ENCODE measurements at places on chromosomes 5 and 9.

GRCh38 chr5:55456216-55456895, 78.4 kb downstream of the PLPP1 start:
- DNase-seq, result no peak

- no peak for DNase-seq
Observed at GRCh38 chr9:115038178-115038577, 79.8 kb downstream of the TNC start.

DNA sequence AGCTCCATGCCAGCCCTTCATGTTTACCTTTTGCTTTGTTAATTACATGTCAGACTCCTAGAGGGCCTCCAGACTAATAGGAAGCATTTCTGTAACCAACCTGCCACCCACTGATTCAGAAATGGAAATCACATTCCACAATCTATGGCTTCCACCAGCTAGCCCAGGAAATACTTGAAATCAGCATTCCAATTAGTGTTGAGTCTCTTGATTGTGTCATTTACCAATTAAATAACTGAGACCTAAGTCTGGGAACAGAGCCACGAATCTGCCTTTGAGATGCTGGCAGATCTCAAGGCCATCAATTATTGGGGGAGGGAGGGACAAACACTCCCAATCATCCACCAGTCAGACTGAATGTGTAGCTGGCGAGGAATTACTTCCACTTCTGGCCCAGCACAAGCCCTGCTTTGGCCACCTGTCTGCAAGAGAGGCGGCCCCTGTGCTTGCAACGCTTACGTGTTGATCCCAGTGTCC, 27.4 kb upstream of the SAP30L start:
- DNase-seq, result no peak

- peak; percentile 81 for DNase-seq
Observed at GRCh38 chr5:170861917-170862766, at the start of gene RANBP17. TSS of gene RANBP17 (plus strand) at chr5:170862018.

DNA sequence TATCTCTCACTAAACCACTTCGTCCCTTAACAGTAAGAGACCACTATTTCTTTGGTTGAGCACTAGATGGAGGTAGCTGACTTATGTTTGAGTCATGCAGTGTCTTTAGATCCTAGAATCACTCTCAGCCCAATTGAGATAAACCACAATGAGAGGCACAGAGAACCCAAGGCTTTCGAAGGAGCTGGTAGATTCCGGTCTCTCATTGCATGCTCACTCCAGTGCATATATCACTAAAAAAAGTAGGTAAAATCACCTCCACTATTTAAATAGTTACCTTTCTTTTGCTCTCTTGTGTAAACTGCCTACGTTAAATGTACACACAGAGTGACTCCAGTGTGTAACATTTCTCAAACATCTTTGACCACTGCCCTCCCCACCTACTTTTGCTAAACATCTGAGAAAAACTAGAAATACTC, 27.6 kb downstream of the ACTL7A start:
- DNase-seq, result peak; percentile 39

GRCh38 chr5:36934740-36935356, 58.3 kb downstream of the NIPBL start:
- no peak for DNase-seq

DNA sequence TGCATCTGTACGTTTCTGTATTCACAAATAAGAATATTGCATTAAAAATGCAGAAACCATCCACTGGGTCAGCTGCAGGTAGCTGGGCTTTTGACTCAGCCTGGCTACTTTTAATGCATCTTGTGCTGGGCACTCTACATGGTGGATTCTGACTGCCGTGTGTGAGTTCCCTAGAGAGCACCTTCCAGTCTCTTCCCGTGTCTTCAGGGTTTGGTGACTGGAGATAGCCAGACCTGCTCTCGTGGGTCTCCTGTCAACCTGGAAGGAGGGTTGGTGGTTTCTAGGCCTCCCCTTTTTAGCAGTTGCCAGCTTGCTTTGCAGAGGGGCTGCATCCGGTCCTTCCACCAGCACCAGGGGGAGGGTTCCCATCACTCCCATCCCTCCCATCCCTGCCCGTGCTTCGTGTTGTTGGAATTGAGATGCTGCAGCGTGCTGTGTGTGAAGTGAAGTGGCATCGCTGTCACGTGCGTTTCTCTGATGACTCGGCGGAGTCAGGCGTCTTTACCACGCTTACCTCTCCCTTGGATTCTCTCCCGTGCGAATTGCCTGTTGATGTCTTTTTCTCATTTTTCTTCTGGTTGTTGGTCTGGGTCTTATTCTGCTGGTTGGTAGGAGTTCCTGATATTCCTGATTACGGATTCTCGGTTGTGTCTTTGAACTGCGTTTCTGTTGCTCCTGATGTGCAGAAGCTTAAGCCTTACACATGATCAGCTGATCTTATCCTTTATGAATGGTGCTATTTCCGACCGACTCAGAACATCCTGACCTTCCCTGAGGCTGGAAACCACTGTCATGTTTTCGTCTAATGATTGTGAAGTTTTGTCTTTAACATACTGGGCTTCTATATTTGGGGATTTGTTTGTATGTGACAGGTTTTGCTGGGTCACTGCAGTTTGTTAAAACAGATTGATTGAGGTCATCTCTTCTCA, 16.9 kb downstream of the FBXW5 start:
- no peak for DNase-seq

DNA sequence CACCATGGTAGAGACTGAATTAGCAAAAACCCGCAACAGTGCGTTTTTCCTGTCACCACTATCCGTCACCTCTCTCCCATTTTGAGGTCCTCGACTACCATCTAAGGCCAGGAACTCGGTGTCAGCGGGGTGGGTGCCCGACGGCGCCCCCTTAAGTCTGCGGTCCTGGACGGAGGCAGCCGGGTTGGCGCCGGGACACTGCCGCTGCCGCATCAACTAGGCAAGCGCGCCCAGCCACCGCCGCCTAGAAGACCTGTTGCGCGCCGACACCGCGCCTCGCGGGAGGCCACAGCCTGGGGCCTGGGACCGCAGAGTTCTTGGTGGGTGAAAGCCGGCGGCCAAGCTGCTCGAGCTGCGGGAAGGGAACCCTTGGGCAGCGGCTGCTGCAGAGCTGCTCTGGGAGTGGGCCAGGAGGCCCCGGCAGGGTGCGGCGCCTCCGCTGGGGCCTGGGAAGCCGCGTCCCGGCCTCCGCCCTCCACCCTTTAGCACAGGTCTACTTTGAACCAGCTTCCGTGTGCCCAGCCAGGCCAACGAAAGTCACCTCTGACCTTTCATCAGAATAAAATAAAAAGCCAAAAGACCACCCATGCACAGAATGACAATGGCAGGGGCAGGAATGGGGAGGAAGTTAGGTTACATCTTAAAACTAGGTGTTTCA, 3.5 kb downstream of the FOXB2 start:
- no peak for DNase-seq

DNA sequence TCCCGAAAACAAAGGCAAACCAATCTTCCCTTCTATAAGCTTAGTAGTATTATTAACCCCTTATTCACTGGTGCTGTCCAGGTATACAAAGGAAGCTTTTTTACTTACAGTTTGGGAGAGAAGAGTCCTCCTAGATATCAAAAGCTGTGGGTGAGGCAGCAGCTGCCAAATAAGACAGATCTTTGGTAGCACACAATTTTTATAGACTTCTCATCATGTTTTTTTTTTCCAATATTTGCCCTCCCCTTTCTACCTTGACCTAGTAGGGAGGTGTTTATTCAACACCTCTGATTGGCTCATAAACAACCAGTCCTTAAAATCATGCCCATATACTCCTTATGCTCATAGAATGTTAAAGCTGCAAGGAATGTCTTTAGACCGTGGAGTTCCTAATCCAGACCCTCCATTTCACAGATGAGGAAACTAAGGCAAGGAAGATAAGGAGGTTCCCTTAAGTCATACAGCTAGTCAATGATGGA, at the start of gene ALDOB:
TSS of gene ALDOB (minus strand) at position 174 of the 479 bp plus-strand sequence. CDS start 4,887 bp downstream, outside the sequence.
- DNase-seq, result no peak

Data from hematopoietic multipotent progenitor cell treated with erythropoietin and hydrocortisone succinate and interleukin-3 and kit ligand, for 6 days (in vitro differentiated cells).